Liver (tissue), 10 donors: ENCODE measurements at places on chromosomes 2 and 18.
A peak's percentile ranks its signal among the peaks of the same experiment; 100 is the strongest.

GRCh38 chr2:239157269-239157668 lies 243.6 kb downstream of the HDAC4 start:
- H3K27ac ChIP-seq = no peak overlapping the region
- H3K4me1 ChIP-seq = no peaks in the 10 kb centered on the region
- H3K4me3 ChIP-seq = no peak overlapping the region
- peaks cover 44% of the 10 kb centered on the region for H3K36me3 ChIP-seq
- DNase-seq = no peak
- H3K27me3 ChIP-seq = no peaks in the 10 kb centered on the region

DNA sequence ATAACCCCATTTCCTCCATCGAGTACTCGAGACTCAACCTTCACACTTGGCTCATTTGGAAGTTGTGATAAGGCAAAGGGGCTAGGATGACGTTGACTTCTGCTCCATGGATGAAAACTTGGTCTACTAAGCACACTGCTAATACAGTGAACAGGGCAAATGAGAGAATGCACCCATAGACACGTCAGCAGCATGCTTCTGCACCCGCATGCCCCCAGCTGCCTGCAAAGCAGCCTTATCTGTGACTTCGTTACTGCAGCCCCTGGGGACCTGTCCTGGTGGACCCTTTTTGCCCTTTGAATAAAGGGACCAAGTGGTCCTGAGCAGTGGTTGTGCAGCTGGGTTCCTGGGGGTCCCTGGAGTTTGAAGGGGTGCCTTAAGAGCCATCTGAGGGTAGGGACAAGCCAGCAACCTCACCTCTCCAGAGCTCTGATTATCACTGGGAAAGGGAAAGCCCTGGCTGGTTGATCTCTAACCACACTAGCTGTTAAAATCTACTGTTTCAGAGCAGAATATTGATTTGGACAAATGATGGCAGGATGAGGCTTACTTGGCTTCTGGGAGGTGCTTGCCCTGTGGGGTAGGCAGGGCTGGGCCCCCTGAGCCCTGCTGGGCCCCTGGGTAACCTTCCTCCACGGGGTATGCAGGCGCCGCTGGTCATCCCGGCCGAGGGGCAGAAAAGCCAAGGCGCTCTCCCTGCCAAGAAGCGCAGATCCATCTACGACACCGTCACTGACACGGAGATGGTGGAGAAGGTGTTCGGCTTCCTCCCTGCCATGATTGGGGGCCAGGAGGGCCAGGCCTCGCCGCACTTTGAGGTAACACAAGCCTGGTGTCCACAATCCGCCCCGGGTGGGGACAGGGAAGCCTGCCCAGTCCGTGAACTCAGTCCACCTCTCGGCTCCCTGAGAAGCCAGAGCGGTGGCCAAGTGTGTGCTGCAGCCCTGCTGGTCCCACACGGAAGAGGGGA lies 37.6 kb upstream of the GPR17 start:
- no peak for DNase-seq

- H3K4me1 ChIP-seq = no peaks in the 10 kb centered on the region
- H3K27me3 ChIP-seq = no peaks in the 10 kb centered on the region
- DNase-seq = no peak
These were observed 29.8 kb upstream of the LAMA1 start for GRCh38 chr18:7147399-7147798.

DNA sequence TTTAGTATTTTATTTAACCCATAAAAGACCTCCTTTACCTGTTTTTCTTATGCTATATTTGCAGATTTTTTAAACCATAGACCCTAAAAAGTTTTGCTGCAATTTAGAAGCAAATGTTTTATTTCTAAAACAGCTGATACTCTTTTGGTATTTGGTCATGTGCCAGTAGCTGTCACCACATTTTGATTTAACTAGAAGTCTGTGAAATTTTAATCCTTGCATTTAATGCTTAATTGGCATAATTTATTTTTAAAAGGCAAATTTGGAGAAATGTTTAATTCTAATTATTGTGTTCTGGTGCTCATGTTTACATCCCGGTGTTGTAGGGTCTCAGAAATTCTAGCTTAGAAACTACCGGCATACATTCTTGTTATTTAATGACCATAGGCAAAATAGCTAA lies 111.8 kb downstream of the TTC27 start:
- no peaks in the 10 kb centered on the region for H3K27me3 ChIP-seq
- DNase-seq = no peak
- H3K36me3 ChIP-seq = no peaks in the 10 kb centered on the region
- no peak overlapping the region for H3K27ac ChIP-seq
- no peaks in the 10 kb centered on the region for H3K4me1 ChIP-seq
- no peak overlapping the region for H3K4me3 ChIP-seq

GRCh38 chr18:46542545-46542944 lies 114.5 kb downstream of the LOXHD1 start:
- H3K4me1 ChIP-seq = no peaks in the 10 kb centered on the region
- H3K4me3 ChIP-seq = no peak overlapping the region
- H3K27me3 ChIP-seq = no peaks in the 10 kb centered on the region
- no peak overlapping the region for H3K27ac ChIP-seq
- no peak for DNase-seq

- no peak for DNase-seq
- H3K36me3 ChIP-seq = no peaks in the 10 kb centered on the region
- H3K4me3 ChIP-seq = no peak overlapping the region
These were observed 109.6 kb upstream of the SLC14A2 start for GRCh38 chr18:45505497-45506206.

DNA sequence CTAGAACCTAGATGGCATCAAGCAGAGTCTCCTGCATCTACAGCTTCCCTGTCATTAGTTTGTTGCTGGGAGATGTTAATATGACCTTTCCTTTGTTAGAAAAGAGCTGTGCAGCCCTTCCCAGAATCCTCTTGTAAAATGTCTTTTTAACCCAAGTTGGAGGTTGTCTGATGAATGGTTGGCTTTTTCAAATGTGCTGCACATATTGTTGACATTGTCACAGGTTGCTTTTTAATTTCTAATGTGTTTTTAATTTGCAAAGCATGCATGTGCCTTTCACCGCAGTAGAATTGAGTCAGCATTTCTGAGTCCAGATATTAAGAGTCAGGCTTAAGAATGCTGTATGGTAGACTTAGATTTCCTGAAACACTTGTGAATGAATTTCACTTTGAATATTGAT lies 120.8 kb downstream of the GREB1L start:
- H3K27me3 ChIP-seq = no peaks in the 10 kb centered on the region
- no peak for DNase-seq
- H3K4me1 ChIP-seq = no peaks in the 10 kb centered on the region
- H3K27ac ChIP-seq = no peak overlapping the region
- H3K36me3 ChIP-seq = no peaks in the 10 kb centered on the region
- H3K4me3 ChIP-seq = no peak overlapping the region

- H3K27me3 ChIP-seq = no peaks in the 10 kb centered on the region
- no peaks in the 10 kb centered on the region for H3K36me3 ChIP-seq
- no peak overlapping the region for H3K4me3 ChIP-seq
- no peak for DNase-seq
- no peaks in the 10 kb centered on the region for H3K4me1 ChIP-seq
- H3K27ac ChIP-seq = no peak overlapping the region
These were observed 6.9 kb downstream of the UGT1A10 start for GRCh38 chr2:233643128-233643527.

DNA sequence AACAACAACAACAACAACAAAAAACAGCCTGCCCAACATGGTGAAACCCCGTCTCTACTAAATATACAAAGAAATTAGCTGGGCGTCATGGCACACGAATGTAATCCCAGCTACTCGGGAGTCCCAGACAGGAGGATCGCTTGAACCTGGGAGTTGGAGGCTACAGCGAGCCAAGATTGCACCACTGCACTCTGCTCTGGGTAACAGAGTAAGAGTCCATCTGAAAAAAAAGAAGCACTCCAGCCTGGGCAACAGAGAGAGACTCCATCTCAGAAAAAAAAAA lies 344.1 kb upstream of the PLGLB2 start:
- H3K27me3 ChIP-seq = no peaks in the 10 kb centered on the region
- H3K4me1 ChIP-seq = no peaks in the 10 kb centered on the region
- no peaks in the 10 kb centered on the region for H3K36me3 ChIP-seq
- no peak overlapping the region for H3K27ac ChIP-seq
- DNase-seq = no peak

DNA sequence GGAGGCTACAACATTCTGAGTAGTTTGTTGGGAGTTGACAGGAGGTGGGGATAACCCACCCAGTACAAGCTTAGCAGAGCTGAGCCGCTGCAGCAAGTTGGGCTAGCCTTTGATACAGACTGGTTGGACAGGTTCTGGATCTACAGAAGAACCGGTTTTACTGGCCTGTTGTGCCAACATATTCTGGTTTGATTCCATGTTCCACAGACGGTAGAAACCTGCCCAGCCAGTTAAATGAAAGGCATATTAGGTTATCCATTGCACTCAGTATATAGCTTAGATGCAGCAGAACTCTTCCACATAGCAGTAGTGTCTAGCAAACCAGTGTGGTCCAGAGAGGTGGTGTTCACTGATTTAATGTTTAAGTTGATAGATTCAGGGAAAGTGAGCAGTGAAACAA lies 19.3 kb upstream of the RBBP8 start:
- H3K27me3 ChIP-seq = no peaks in the 10 kb centered on the region
- DNase-seq = no peak
- H3K36me3 ChIP-seq = no peaks in the 10 kb centered on the region
- H3K4me1 ChIP-seq = no peaks in the 10 kb centered on the region
- H3K4me3 ChIP-seq = no peak overlapping the region

- H3K27me3 ChIP-seq = no peaks in the 10 kb centered on the region
- no peaks in the 10 kb centered on the region for H3K4me1 ChIP-seq
- DNase-seq = no peak
These were observed 66.7 kb downstream of the ETAA1 start for GRCh38 chr2:67463810-67464209.

GRCh38 chr2:121529439-121530211 lies 1.1 kb upstream of the RNU4ATAC start:
- H3K36me3 ChIP-seq = no peaks in the 10 kb centered on the region
- H3K4me3 ChIP-seq = peak overlapping the region; percentile 91
- H3K27ac ChIP-seq = peak overlapping the region; percentile 98
- H3K4me1 ChIP-seq = peaks cover 5% of the 10 kb centered on the region

DNA sequence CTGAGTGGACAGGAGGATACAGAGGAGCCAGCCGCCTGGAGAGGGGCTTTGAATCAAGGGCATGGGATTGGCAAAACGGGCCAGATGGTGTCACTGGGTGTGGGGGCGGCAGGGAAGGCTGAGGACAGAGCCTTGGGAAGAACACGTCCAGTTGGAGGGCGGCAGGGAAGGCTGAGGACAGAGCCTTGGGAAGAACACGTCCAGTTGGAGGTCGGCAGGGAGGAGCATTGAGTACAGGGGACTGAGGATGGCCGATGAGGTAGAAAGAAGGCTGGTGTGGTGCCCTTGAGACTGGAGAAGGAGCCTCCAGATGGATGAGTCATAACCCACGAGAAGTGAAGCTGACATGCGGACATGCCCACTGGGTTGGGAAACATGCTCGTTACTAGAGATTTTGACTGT lies 4.5 kb downstream of the HES6 start:
- H3K4me1 ChIP-seq = peaks cover 9% of the 10 kb centered on the region
- H3K27me3 ChIP-seq = no peaks in the 10 kb centered on the region
- no peak overlapping the region for H3K4me3 ChIP-seq
- DNase-seq = no peak
- no peaks in the 10 kb centered on the region for H3K36me3 ChIP-seq
- no peak overlapping the region for H3K27ac ChIP-seq

GRCh38 chr2:8581234-8581561 lies 100.7 kb upstream of the ID2 start:
- no peak for DNase-seq
- H3K4me1 ChIP-seq = peaks cover 24% of the 10 kb centered on the region
- H3K4me3 ChIP-seq = no peak overlapping the region
- H3K36me3 ChIP-seq = no peaks in the 10 kb centered on the region

DNA sequence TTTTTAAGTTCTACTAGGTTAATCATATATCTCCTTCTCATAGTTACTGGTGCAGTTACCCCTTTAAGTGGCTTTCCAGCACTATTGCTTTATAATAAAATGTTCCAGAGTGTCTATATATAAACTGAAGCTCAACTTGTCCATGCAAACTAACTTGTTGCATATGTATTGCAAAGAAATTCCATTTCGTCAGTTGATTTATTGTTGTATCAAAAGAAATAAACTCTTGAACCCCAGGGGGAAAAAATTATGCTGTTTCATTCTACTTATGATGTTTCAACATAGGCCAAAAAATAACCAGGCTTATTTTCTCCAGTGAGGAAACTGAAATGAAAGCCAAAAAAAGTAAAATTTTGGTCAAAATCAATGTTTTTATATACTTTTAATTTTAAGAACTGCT lies 491.9 kb downstream of the NR4A2 start:
- H3K27me3 ChIP-seq = no peaks in the 10 kb centered on the region
- no peak overlapping the region for H3K27ac ChIP-seq
- H3K4me1 ChIP-seq = no peaks in the 10 kb centered on the region

DNA sequence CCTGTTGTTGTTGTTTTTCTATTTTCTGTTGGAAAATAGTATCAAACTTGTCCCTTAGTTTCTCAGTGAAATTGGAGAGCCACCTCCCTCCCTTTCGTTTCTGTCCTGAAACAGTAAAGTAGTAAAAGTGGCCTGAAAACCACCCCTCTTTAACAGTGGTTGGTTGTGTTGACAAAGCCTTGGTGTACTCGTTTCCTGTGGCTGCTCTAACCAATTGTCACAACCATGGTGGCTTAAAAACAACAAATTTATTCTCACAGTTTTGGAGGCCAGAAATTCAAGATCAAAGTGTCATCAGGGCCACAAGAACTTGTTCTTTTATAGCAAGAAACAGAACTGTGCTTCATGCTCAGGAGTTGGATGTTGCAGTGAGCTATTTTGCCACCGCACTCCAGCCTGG lies 4.0 kb upstream of the DYSF start:
- no peaks in the 10 kb centered on the region for H3K36me3 ChIP-seq
- DNase-seq = no peak
- no peak overlapping the region for H3K4me3 ChIP-seq
- peaks cover 17% of the 10 kb centered on the region for H3K4me1 ChIP-seq

DNA sequence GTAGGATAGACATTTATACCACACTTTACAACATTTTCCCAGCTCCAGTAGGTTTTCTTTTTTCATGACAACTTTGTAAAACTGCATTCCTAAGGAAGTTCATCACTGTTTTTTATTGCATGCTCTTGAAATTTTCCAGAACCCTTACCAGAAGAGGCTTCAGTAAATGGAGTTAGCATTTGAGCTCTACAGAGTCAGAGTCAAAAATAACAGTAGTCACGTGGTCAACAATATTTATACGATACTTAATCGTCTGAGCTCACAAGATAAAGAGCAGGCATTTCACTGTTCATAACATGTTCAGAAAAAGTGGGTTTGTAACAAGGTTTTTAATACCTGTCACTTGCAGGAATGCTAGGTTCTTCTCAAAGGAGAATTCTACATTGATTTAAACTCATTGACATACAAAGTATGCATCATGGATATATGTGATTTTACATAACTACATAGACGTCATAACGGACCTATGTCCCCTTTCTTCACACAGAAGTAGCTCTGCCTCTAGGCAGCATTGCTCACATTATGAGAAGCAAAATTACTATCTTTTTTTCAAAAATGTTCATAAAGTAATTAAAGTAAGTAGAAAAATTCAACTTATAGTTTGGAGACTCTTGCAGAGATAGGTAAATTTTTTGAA lies 187.0 kb upstream of the COL3A1 start:
- no peaks in the 10 kb centered on the region for H3K27me3 ChIP-seq
- no peaks in the 10 kb centered on the region for H3K4me1 ChIP-seq
- no peaks in the 10 kb centered on the region for H3K36me3 ChIP-seq
